Right kidney (tissue), 9 donors: ENCODE measurements at places on chromosomes 13 and 19.

GRCh38 chr13:70856711-70857110 lies 748.5 kb upstream of the KLHL1 start:
- DNase-seq, result no peak

DNA sequence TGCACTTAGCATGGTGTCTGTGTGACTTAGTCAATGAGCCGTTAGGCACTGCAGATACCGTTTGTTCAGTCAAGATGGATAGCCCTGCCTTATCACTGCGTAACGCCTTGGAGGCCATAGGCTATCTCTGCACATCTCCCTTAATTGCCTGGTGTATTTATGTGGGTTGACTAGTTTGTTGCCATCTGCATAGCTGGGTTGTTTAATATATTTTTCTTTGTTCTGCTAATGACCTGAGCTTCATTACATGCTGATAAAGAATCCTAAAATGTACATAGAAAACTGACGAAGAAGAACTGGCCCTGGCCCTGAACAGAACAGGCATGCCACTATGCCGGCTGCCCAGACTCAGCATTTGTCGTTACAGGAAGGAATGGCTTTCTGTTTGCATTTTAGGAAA lies 297.8 kb downstream of the SHISA2 start:
- no peak for DNase-seq

DNA sequence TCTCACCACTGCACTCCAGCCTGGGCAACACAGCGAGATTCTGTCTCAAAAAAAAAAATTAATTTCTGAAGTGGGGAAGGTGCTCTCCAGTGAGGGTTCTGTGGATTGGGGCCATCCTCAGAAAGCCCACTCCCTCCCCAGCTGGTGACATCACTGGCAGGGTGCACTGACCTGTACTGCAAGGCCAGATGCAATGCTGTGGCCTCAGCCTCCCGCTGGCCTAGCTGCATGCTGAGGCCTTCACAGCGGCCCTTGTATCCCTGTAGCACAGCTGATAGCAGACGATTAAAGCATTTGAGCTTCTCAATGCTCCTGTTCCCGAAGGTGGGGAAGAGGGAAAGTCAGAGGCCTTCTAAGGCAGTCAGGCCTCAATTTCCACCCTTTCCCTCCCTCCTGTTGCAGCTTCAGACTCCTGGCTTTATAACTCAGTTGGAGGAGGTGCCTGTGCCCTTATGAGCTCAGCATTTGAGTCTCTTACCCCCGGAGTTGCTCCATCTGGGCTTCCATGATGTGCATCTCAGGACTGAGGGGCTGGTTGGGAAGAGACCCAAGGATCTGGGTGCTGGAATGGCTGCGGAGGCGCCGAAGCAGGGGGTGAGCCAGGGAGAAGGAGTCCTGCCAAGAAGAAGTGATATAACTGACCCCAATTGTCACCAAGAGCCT lies 5.3 kb downstream of the USHBP1 start:
- DNase-seq, result no peak

- no peak for DNase-seq
Observed at GRCh38 chr19:40803857-40804782, 5.1 kb downstream of the EGLN2 start.

- no peak for DNase-seq
Observed at GRCh38 chr13:40652588-40652940, 13.9 kb downstream of the FOXO1 start.

DNA sequence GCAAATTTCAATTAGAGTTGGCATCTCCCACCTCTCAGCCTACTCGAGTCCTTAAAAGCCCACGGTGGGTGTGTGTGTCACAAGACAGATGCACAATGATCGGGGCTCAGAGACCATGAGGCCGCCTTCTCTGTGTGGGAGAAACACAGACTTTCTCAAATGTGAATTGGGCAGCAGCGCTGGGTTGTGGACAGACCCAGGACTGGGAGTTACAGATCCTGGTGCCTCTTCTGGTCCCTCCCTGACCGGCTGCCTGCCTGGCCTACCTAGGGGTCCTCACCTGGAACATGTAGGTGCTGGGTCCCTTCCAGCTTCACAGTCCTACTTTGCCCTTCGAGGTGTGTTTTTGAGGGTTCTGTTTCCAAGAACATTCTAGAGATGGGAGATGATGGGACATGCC lies 4.9 kb downstream of the CEACAM8 start:
- no peak for DNase-seq

- no peak for DNase-seq
Observed at GRCh38 chr13:56563663-56564062, 577.1 kb upstream of the PRR20A start.

DNA sequence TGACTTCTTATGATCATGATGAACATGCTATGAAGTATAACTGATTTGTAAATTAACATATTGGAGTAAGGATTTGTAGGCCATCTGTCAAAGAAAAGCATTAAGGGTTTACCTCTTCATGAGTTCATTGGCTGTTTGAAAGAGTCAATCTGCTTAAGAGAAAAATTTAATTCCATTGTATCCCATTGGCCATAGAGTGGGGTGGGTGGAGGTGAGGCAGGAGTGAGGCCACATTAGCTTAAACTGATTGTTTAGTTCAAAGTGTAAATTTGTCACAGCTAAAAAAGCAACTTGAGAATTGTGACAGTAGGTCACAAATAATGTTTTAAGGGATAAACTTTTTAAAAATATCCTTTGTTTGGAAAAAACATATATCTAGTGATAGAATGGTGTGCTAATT lies 11.4 kb downstream of the GPR180 start:
- no peak for DNase-seq

- DNase-seq, result no peak
Observed at GRCh38 chr19:13788991-13789390, 6.3 kb upstream of the ZSWIM4 start.
